ENCODE measurements at places on chromosomes 3 and 15. TPM values are rescaled to one million over a fixed set of nuclear protein-coding genes. Genes with fewer than 3 reads are reported as not detected.

MCTP2 gene
- 83.8 TPM for total RNA-seq

DNA sequence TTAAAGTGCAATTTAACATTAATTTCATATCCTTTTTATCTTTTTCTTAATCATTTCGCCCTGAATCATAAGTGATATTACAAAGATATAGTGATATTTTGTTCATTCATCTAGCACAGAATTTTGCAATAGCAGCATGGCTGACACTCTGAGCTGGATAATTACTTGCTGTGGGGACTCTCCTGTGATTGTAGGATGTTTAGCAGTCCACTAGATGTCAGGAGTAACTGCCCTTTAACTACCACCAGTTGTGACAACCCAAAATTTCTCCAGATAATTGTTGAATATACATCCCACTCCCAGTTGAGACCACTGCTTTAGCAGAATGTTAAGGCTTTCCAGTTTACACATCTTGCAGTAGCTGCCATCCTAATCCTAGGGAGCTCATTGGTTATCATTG is 196.8 kb upstream of the MBNL1 start:
- no peak overlapping the region for H3K27ac ChIP-seq
- no peak for DNase-seq
- H3K27me3 ChIP-seq: no peaks in the 10 kb centered on the region
- peaks cover 6% of the 10 kb centered on the region for H3K4me1 ChIP-seq
- no peaks in the 10 kb centered on the region for H3K36me3 ChIP-seq

DNA sequence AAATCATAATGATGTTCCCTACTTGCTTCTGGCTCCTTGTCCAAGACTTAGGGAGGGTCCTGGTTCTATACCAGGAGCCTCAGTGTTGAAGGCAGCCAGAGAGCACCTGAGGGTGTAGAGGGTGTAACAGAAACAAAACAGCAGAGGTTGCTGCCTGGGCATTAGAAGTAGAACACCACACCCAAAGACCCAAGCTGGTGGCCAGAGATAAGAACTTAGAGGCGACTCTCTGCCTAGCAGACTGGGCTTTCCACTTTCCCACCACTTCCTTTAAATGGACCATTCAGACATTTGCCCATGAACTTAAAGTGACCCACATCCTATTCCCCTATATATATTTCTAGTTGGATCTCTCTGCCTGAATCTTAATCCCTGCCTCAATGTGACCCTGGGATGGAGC is 189.8 kb downstream of the KLF13 start:
- no peak overlapping the region for H3K27ac ChIP-seq
- peaks cover 3% of the 10 kb centered on the region for H3K36me3 ChIP-seq
- H3K27me3 ChIP-seq: no peaks in the 10 kb centered on the region
- H3K4me1 ChIP-seq: peaks cover 7% of the 10 kb centered on the region
- no peak overlapping the region for H3K4me3 ChIP-seq

DNA sequence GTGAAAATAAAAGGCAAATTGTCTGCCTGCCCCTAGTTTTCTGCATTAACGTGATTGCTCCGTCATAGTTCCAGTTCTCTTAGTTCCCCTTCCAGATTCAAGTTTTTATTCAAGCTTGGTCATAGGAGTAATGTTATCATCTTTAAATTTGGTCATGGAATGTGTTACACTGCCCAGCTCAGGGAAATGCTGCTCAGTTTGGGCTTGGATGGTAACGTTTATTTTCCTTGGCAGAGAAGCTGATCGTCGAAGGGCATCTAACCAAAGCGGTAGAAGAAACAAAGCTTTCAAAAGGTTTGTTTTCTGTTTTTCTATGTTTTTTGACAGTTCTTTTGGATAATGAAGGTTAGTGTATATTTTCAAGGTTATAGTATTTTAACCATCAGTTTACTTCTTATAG is 118.4 kb upstream of the FLNB start:
- no peaks in the 10 kb centered on the region for H3K27me3 ChIP-seq
- H3K4me1 ChIP-seq: no peaks in the 10 kb centered on the region
- no peak for DNase-seq
- peaks cover 16% of the 10 kb centered on the region for H3K36me3 ChIP-seq
- H3K27ac ChIP-seq: no peak overlapping the region

DNA sequence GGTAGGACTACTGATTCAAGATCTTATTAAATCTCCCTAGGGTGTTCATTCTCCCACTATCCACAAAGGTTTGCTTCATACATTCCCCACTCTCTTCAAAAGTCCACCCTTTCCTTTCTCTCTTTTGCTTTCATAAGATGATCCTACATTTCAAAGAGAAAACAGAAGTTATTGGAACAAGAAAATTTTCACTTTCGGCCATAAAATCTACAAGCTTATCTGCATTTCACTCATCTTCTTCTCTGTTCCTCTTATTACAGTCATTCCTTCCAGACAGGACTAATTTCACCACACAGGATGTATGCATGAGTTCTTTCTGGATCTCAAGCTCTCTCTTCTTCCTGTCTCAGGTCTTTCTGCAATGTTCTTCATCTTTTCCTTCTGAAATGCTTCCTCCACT is 238.7 kb downstream of the ISL2 start:
- H3K36me3 ChIP-seq: peaks cover 14% of the 10 kb centered on the region
- no peak overlapping the region for H3K27ac ChIP-seq
- H3K27me3 ChIP-seq: no peaks in the 10 kb centered on the region
- DNase-seq: no peak
